ENCODE measurements at places on chromosomes 5 and 9.

DNA sequence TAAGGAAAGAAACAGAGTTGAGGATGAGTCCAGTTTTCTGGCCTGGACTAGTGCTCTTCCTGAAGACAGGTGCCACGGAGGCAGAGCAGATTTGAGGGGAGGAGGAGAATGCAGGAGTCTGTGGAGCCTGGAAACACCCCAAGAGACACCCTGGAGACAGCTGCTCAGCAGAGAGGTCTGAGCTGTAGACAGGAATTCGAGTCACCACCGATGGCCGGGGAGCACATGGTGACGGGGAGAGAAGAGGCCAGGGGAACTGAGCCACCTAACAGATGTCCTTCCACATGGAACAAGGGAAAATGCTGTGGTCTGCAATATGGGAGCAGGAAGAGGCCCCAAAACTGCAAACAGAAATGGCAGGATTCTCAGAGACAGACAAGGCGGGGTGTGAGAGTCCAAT is 22.9 kb downstream of the CPLX2 start:
- no peak for DNase-seq

DNA sequence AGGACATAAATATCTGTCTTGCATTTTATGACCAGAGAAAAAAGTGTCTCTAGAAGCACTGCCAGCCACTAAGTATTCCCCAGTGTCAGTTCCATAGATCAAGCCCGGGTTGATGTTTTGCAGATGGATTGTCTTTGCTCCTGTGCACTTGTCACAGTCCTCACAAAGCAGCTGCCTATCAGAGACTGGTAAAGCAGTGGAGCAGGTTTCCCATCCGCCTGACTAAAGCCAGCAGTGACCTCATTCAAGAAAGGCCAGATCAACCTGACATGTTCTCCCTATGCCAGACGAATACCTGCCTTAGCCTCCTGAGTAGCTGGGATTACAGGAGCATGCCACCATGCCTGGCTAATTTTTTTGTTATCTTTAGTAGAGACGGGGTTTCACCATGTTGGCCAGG is 26.8 kb upstream of the GARNL3 start:
- DNase-seq = no peak

GRCh38 chr9:95349091-95350038 is 31.9 kb upstream of the FANCC start:
- peak; percentile 16 for DNase-seq

- no peak for DNase-seq
These were observed 159.6 kb downstream of the NR2F1-AS1 start for GRCh38 chr5:93421468-93421867.

DNA sequence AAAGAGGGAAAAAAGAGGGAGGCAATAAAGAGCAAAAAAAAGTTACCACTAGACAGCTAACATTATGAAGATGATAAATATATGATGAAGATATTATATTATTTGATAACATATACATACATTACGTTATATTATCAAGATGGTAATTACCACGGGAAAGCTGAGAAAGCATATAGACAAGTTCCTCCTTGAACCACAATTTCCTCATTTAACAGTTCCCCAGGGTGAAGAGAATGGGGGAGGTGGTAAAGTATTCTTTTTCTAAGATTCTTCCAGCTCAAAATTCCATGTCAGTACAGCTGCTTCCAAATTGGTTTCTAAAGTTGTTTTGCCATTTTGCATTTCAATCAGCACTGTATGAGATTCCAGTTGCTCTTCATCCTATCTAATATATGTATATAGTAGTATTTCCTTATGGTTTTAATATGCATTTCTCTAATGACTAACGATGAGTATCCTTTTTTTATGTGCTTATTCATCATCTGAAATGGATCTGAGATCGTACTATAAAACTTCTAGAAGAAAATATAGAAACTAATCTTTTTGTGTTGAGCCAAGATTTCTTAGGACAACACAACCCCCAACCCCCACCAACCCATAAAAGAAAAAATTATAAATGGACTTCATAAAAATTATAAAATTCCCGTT is 49.5 kb upstream of the C9orf72 start:
- no peak for DNase-seq

DNA sequence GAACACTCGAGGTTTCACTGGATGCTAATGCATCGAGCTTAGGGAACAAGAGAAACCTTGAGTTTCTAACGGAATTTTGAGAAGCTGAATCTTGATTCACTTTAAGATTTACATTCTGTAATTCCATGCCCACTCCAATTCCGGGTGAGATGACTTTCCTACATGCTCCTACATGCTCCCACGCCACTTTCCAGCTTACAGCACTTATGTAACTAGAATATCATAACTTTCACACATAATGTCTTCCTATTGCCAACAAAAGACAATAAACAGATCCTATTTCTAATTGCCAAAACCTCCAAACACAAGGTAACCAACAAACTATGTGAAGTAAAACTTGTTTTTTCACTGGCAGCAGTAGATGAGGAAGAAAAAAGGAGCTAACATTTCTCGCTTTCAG is 72.9 kb downstream of the ECPAS start:
- no peak for DNase-seq

DNA sequence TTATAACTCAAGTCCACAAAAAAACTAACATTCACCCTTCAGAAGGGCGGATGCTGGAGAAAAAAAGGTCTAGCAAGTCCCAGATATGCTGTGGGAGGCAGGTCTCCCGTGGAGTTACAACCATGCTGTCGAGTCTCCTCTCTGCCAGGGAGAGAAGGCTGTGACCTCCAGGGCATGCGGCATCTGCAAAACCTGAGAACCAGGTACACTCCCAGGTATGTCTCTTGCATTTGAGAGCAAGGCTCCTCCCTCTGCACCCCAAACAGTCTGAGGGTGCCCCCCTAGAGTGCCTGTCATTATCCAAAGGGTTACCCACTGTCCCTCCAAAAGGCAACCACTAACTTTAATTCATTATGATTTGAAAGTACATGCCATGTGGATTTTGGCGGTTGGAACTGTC is 134.0 kb downstream of the IRX2 start:
- DNase-seq = no peak

Data from stimulated activated naive CD8-positive, alpha-beta T cell treated with anti-CD3 and anti-CD28 coated beads, Interleukin-15, Interleukin-2, amounts not matched to agents 100 U/mL and 50 U/mL, for 24 hours (primary cell).